ENCODE measurements at places on chromosomes 1 and 21.

DNA sequence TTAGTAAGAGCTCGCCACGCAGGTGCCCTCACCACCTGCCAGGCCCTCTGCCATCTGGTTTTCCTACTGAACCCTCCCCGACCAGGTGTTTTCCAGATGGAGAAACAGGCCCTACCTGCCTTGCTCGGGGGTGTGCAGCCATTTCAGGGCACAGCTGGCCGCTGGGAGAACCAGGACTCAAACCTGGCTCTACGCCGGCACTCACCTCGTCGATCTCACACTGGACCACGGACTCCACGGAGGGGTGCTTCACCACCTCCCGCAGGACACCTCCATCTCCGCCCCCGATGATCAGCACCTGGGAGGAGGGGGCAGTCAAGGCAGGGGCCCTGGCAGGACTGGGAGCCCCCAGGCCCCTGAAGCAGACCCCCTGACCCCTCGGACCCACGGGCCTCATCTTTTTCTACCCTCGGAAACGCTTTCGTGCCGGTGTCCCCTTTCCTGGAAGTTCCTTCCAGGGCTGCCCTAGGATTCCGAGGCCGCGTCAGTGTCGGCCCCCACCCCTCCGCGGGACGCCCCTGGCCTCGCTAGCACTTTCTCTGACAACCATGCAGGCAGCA lies 1.1 kb downstream of the SRM start:
- DNase-seq = no peak

- no peak for DNase-seq
Measured at GRCh38 chr1:159830722-159831121, 4.0 kb downstream of the SLAMF8 start.

DNA sequence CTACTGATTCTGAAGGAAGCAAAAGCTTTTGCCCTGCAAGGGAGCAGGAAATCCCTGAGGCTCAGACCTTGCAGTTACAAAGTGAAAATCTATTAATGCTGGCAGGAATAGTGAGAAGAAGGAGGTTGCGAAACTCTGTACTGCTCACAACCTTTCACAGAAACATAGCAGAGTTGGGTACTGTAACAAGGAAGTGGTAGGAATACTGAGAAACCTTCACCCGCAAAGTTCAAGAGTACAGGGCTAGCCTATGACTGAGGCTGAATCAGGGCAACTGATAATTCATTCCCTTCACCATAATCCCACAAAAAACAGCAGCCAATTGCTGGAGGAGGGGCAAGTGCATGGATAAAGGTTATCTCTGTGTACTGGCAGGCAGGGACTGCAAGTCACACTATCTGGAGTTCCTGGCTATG lies 23.9 kb upstream of the KCTD3 start:
- DNase-seq = peak; percentile 99

- DNase-seq = no peak
Measured at GRCh38 chr1:2556678-2557481, 709 bp downstream of the TNFRSF14 start.

GRCh38 chr1:27614625-27615344 lies 10.8 kb upstream of the AHDC1 start:
- DNase-seq = no peak

- no peak for DNase-seq
Measured at GRCh38 chr1:177748080-177748801, 221.6 kb downstream of the SEC16B start.

DNA sequence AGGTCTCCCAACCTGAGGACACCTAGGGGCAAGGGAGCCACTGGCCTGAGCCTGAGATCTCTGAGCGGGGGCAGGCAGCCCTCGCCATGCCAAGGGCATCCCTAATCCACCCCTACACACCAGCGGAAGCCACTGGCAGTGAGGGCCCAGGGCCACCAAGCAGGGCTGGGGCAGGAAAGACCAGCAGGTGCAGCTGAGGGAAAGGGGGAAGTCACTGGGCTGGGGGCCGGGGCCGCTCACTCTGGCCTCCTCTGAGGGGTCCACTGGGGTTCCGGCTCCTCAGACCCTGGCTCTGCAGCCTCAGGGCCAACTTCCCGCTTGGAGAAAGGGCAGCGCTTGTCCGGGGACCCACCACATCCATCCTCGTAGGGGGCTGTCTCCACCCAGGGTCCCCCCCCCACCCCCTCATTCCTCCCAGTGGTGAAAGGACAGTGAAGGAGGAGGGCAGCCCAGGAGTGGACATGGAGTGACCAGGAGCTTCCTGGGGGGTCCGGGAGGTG lies 42.5 kb upstream of the ACTRT2 start:
- no peak for DNase-seq

GRCh38 chr1:105172788-105173187 lies 1423.1 kb downstream of the AMY1C start:
- DNase-seq = no peak

- DNase-seq = peak; percentile 46
Measured at GRCh38 chr1:46248122-46248920, 758 bp downstream of the RAD54L start.

DNA sequence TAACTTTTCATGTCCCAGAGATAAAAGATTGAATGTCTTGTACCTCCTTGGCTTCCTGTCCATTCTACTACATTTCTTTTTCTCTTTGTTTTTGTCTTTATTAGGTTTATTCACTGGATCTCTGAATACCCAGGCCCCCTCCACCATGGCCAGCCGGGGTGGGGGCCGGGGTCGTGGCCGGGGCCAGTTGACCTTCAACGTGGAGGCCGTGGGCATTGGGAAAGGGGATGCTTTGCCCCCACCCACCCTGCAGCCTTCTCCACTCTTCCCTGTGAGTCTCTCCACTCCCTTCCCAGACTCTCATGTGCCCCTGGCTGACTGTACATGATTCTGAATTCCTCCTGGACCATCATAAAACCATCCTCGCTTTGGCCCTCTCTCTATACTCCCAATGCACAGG lies 10.2 kb downstream of the POLR3GL start:
- DNase-seq = no peak

DNA sequence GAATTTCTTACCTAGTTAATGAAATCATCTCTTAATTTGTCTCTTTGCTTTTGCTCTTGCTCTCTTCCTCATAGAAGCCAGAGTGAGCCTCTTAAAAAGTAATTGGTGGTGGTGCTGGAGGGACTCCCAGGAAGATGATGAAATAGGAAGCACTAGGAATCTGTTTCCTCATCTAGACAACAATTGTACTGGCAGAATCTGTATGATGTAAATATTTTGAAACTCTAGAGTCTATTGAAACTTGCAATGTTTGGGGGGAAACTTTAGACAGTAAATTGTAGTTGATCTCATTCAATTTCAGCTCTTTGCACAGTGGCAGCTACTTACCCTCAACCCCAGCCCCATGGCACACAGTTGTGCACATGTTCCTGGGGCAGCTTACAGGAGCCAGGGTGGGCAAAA lies 10.6 kb downstream of the RGSL1 start:
- DNase-seq = peak; percentile 90

DNA sequence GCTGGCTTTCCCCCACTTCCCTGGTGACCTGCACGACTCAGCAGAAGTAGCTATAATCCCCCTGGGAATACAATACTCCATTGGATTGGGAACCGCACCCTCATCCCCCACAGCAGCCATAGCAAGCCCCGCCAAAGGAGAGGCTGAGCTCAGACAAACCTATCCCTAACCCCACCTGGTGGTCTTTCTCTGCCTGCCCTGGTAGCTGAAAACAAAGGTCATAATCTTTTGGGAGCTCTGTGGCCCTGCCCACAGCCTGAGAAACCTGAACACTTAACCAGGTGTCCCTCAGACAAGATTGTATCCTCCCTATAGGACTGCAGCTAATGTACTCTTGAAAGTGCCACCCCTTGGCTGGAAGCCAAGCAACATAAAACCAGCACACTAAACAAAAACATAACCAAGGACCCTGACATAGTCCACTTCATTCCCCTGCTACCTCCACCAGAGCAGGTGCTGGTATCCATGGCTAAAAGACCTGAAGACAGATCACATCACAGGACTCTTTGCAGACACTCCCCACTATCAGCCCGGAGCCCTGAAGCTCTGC lies 71.6 kb upstream of the RUNX1 start:
- DNase-seq = no peak

- no peak for DNase-seq
Measured at GRCh38 chr1:85461216-85461918, 3.6 kb downstream of the DDAH1 start.

GRCh38 chr1:26161415-26162219 lies 2.7 kb downstream of the FAM110D start:
- DNase-seq = peak; percentile 27

GRCh38 chr1:232407120-232407519 lies 222.8 kb downstream of the SIPA1L2 start:
- no peak for DNase-seq

GRCh38 chr1:223233410-223234169 lies 90.5 kb upstream of the TLR5 start:
- DNase-seq = no peak

- no peak for DNase-seq
Measured at GRCh38 chr1:169588112-169588511, 1.8 kb upstream of the F5 start.

- no peak for DNase-seq
Measured at GRCh38 chr1:74571891-74572290, 59.5 kb upstream of the LRRC53 start.

GRCh38 chr1:74689621-74690363 lies 16.2 kb upstream of the ERICH3 start:
- DNase-seq = peak; percentile 18

DNA sequence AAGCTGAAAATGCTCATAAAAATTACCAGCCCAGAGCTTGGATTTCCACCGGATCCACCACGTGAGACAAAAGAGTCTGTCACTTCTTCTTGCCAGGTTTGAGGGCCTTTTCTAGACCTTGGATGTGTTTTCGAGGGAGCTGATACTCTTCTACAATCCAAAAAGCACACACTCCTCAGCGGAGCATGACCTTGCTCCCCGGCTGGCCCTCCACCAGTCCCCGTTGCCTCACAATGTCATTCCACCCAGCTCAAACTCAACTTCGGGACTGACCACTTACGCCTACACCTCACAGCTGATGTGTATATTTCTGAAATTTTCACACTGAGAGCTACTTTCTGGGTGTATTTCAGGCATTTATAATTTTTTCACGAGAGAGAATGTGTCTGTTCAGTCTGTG lies 20.6 kb downstream of the EIF2D start:
- DNase-seq = no peak

DNA sequence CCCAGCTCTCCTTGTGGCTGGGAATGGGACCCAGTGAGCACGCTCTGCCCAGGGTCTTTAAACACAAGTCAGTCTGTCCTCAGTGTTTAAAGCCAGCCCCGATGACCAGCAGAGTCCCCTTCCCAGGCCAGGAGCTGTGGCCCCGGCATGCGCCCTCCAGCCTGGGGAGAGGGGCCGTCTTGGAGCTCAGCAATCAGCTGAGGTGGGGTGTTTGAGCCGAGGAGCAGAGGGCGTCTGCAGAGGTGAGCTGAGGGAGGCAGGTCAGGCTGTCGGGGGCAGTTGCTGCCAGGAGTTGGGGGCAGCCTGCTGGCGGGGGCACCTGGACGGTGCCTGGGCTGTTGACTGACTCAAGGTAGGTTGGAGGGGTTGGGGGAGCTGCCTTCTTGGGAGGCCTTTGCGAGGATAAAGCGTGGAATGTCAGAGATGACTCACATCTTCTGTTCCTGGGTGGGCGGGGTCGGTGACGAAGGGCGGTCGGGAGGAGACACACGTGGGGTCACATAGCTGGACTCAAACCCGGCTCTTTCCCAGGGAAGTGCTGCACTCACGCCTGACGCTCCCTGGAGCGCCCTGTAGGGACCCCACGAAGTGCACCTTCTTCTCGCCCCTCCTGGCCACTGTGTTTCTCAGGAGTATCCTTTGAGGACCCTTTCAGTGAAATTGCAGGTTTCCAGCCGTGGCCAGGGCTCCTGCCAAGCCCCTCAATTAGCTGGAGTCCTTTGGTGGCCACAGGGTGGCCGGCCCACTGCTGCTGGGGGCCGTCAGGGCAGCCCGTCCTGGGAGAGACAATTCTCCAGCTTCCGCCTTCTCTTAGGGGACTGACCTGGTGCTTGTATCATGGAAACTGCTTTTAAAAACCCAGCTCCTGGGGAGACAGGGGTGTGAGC lies 86.2 kb downstream of the SIK1 start:
- DNase-seq = no peak

DNA sequence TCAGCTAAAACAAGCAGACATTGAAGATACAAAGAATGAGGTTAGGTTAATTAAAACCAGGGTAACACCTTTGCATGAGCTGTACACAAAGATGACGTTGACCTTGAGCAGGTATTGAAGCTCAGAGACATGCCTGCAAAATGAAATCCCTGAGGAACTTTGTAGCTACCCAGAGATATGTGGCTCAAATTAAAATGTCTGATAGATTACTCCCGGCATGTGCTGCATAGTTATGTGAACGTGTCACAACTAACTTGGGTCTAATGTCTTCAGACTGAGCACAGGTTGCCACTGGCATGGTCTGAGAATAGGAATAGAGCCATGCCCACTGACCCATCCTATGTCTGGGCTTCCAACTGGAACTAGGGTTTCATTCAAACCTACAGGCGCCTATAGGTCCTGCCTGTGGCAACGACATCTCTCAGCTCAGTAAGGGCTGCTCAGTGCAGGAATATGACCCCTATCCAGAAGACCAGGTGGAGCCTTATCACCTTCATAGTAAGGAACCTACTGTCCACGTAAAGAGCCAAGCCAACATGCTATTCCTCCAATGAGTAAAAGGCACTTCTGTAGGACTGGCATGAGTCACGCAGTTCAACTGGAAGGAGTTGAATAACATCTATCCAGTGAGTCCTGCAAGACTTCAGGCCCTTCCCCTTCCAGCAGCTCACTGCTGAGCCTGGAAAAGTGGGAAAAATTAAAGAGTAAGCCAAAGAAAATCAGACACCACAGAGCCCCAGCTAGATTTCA lies 60.7 kb downstream of the PRKAB2 start:
- DNase-seq = no peak

GRCh38 chr1:111247125-111247838 lies 19.8 kb downstream of the CHI3L2 start:
- no peak for DNase-seq

GRCh38 chr1:172944931-172945330 lies 105.8 kb downstream of the TNFSF18 start:
- peak; percentile 44 for DNase-seq

GRCh38 chr21:45403825-45404729 lies 888 bp upstream of the COL18A1 start:
- DNase-seq = no peak

DNA sequence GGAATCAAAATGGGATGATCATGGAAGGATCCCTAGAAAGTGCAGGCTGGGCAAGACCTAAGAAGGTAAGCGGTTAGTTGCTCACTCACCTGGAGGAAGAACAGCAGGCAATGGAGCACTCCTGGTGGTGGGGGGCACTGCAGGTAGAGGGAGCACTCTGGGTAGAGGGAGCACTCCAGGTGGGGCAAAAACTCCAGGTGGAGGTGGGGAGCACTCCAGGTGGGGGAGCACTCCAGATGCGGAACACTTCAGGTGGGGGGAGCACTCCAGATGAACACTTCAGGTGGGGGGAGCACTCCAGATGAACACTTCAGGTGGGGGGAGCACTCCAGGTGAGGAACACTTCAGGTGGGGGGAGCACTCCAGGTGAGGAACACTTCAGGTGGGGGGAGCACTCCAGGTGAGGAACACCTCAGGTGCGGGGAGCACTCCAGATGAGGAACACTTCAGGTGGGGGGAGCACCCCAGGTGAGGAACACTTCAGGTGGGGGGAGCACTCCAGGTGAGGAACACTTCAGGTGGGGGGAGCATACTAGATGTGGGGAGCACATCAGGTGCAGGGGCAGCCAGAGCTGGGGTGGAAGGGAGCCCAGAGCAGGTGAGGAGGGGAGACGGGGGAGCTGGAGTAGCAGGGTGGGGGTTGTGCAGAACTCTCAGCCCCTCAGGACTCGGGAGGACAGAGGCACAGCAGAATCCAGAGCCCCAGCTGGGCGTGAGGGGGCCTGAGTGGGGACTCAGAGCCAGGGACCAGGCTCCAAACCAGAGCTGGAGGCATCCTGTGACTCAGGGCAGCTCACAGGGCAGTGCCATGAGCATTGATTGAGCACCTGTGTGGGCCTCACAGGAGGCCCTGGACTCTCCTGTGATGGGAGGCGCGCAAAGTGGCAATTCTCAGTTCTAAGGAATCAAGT lies 37.7 kb upstream of the COL6A1 start:
- no peak for DNase-seq
